Hippocampal formation (tissue), 2 donors: ENCODE measurements at places on chromosomes 6 and 20.

- peak; percentile 48 for DNase-seq
Measured at GRCh38 chr20:54219751-54220426, 12.0 kb downstream of the PFDN4 start.

GRCh38 chr6:69729870-69730449 is 66.8 kb downstream of the LMBRD1 start:
- DNase-seq, result peak; percentile 48

DNA sequence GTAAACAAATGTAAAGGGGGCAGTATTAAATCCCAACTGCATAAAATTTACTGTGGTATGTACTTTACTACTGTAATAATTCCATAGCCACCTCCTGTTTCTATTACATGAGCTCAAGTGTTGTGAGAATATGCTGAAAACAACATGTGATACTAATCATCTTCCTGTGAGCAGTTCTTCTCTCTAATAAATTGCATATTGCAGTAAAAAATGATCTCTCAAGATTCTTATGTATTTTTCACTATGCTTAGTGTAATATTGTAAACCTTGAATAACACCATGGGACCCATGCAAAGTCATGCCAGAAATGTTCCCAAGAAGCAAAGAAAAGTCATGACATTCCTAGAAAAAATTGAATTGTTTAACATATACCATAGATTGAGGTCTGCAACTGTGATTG is 133.0 kb upstream of the ATXN1 start:
- DNase-seq, result no peak

DNA sequence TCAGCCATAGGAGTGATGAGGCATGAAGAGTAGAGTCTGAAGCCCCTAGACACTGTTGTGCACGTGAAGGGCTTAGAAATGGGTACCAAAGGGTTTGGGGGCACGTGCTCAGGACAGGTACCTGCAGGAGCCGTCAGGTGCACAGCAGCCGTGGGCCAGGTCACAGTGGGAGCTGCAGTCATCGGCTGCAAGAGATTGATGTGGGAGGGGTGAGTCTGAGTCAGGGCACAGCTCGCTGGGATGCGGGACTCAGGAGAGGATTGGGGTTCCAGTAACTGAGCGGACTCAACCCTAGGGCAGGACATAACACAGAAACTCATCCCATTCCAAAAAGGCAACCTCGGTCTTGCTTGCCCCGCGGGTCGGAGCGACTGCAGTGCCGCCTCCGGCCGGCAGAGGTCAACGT is 1.1 kb downstream of the DLK2 start:
- DNase-seq, result no peak

- no peak for DNase-seq
Measured at GRCh38 chr20:34705008-34705396, 858 bp downstream of the TP53INP2 start.

GRCh38 chr20:5282561-5282960 is 34.2 kb downstream of the PROKR2 start:
- DNase-seq, result no peak

DNA sequence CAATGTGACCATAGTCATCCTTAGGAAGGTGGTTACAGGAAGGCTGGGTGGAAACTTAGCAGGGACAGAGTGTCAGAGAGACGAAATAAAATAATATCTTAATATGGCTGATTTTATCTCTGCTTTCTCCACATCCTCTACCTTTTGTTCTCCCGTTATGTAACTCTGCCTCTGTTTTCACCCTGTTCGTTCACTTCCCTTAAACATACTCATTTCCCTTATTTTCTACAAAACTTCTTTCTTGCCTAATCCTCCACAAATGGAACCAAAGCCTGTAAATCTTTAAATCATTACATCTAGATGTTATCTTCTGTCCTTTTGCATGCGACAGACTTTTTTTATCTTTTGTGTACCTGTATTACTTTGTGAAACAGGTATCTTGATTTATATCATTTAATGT is 23.3 kb upstream of the CRIP3 start:
- no peak for DNase-seq

DNA sequence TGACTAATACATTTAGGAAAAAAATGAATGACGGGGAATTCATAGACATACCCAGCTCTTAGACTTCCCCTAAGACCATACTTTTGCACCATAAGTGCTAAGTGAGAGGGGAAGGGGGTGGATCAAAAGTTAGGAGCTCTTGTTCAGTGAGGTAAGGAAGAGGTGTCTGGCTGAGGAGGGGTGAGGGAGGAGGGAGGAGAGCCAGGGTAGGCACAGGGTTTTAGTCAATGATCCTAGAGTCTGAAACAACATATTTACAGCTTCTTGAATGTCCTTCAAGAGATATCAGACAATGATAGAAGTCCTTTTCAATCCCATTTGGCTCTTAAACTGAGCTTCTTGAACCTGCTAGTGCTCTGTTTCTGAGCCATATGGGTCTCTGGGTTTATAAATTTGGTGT is 135.4 kb downstream of the FNDC1 start:
- no peak for DNase-seq

- DNase-seq, result no peak
Measured at GRCh38 chr6:82419132-82419581, 55.5 kb downstream of the TPBG start.

DNA sequence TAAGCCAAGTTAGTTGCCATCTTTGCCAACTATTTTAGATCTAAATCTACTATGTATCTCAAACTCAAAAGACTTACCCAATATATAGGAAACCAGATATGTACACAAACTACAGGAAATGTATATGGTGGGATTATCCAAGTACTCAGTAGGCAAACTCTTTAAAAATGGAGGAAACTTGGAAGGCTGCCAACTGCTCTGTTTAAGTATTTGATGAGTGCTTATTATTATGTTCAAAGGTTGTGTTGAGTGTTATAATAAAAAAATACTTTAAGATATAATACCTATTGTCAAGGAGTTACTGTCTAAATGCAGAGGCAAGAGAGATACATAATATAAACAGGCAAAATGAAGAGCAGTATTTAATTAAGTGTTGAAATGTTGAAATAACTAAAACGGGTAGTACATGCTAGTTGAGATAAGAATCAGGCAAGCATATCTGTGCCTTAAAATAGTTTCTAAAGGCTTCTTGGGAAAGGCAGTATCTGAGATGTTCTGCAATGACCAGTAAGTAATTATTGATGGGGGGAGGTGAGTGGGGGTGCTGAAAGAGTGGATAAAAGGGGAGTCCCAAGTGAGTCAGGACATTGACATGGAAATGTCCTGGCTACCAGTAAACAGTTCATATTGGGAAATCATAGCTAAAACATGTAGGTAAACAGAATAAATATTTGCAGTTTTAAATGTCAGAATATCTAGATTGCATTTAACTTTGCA is 6.5 kb upstream of the DST start:
- DNase-seq, result no peak

GRCh38 chr6:26743157-26743821 is 83.7 kb upstream of the ZNF322 start:
- no peak for DNase-seq

DNA sequence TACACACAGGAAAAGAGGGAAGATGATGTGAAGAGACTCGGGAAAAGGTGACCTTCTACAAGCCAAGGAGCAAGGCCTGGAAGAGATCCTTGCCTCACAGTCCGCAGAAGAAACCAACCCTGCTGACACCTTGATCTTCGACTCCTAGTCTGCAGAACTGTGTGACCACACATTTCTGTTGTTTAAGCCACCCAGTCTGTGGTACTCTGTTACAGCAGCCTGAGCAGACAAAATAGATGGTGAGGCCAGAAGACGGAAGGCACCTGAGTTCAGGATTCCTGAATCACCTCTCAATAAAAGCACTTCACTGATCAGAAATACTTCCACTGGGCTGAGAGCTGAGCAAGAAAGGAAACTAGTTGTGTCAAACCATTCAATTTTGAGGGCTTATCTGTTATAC is 103.3 kb downstream of the BACH2 start:
- no peak for DNase-seq

DNA sequence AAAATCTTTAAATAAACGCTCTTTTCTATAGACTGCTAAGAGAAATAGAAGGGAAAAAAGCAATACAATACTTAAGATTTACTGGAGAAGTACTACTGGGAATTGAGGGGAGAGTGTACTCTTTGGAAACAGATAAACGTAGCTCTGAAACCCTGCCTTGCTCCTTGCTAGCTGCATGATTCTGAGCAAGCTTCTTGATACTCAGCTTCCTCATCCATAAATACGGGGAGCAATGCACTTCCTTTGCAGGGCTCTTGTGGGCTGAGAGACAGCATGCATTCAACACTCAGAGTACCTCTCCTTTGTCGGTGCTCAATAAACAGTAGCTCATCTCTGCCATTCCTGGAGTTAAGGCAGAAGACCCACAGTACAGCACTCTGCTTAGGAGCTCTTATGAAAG is 159.7 kb downstream of the BTBD9 start:
- DNase-seq, result no peak

DNA sequence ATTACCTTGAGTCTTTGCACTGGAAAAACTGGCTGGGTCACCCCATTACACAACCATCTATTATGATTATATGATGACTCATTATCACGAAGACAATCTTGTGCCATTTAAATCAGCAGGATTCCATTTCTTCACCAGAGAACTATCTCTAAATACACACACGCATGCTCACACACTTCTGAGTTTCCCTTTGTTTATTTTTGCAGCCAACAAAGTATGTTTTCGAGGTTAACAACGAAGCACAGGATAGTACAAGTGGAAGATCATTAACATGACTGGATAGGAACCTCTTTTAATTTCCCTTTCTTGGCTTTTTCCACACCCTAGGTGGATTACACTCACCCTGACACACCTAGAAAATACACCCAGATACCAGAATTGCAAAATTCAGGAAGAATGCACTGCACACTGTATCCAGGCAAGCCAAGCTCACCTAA is 18.9 kb downstream of the PERP start:
- DNase-seq, result no peak

DNA sequence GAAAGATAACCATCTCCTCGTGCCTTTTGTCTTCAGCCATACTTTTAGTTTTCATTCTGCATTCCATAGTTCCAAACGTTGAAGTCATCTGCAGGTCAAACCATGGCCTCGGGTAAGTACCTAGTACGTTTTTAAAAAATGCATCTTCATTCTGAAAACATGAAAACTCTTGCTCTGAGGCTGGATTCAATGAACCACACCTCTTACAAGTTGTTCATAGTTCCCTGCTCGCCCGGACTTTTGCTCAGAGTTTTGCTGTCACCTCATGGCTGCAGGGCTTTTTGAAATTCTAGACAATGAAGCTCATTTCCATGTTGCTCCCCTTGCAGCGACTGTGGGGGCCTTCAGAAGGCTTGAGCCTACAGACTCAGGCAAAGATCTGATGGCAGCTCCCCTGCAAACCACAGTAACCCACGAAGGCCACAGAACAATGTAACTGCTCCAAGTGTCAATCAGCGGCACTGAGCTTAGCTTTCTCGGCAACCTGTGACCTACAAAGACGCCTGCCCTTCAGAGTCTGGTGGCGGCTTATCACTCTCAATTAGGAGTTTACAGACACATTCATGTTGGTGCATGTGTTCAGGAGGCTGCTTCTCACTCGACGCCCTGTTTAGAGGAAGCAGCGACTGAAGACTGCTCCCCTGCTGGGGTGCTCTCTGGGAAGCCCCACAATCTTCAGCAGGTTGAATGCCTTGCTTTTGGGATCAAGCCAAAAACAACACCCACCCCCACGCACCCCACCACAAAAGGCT is 61.2 kb downstream of the FOXC1 start:
- no peak for DNase-seq

- no peak for DNase-seq
Measured at GRCh38 chr6:15218401-15218800, 27.5 kb upstream of the JARID2 start.

GRCh38 chr6:44594481-44594880 is 207.0 kb downstream of the CDC5L start:
- DNase-seq, result no peak

DNA sequence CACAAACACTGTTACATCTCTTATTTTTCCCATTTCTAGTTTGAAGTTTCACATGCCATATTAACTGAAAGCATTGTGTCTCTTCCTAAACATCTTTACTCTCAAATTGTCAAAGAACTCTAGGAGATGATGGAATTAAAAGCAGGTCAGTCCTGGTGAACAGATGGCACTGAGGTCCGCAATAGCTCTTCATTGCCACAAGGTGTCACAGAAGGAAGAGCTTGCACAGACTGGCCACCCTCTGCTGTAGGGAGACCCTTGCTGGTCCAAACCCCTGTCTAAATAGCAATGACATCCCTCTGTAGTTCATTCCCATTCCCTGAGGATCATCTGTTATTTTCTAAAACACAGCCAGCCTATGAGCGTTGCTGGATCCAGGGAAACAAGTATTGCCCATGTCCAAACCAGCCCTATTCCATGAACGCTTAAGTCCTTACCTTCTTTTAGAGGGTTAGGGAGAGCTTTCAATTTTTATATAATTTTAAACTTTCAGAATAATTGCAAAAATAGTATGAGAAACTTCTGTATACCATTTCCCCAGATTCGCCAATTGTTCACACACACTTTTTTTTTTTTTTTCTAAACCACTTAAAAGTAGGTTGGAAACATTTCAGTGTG is 10.1 kb upstream of the HDAC2 start:
- DNase-seq, result no peak

DNA sequence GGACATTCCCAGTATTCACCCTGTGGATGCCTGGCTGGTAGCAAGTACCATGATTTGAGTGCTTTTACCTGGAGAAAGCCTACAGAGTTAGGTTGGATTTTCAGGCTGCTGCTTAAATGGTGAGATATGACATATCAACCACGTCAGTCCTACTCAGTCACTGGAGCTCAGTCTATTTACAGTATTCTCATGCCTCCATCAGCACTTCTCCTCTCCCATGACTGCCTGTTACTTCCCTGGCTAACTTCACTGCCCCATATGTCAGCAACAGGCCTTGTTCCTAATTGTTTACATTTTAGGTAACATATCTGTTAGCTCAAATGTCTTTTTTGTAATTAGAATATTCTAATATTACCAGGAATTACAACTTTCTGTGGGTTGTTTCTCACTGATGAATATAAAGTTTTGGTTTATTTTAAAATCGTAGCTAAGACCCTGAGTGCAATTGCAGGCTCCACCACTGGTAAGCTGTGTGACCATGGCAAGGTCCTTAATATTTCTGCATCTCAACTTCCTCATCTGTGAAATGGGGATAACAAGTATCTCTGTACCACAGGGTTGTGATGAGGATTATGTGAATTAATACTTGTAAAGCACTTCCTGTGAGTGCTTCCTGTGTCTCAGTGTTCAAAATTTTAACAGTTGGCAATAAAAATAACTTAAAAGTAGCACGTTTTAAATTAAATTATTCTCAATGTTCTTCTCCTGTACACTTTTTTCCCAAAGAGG is 54.3 kb downstream of the RNF144B start:
- DNase-seq, result no peak

- no peak for DNase-seq
Measured at GRCh38 chr20:2297357-2297728, 1.5 kb downstream of the TGM3 start.

- peak; percentile 61 for DNase-seq
Measured at GRCh38 chr6:157030755-157031154, 253.6 kb downstream of the ARID1B start.

- DNase-seq, result no peak
Measured at GRCh38 chr20:36004045-36004444, 35.7 kb downstream of the CNBD2 start.

- no peak for DNase-seq
Measured at GRCh38 chr6:135412761-135413160, 84.8 kb downstream of the AHI1 start.

- DNase-seq, result no peak
Measured at GRCh38 chr6:93358435-93358834, 60.9 kb downstream of the EPHA7 start.
